ENCODE measurements at places on chromosomes 12 and 14.

- no peak for DNase-seq
Measured at GRCh38 chr14:31529053-31529452, 32.2 kb upstream of the NUBPL start.

- no peak for DNase-seq
Measured at GRCh38 chr12:3077572-3078081, 448 bp downstream of the TSPAN9 start.

GRCh38 chr14:90979515-90979914 is 80.9 kb downstream of the RPS6KA5 start:
- DNase-seq, result no peak

GRCh38 chr12:109567296-109567695 is 6.0 kb downstream of the MMAB start:
- DNase-seq, result no peak

- DNase-seq, result peak; percentile 57
Measured at GRCh38 chr14:50875359-50876070, 3.7 kb downstream of the ABHD12B start.

DNA sequence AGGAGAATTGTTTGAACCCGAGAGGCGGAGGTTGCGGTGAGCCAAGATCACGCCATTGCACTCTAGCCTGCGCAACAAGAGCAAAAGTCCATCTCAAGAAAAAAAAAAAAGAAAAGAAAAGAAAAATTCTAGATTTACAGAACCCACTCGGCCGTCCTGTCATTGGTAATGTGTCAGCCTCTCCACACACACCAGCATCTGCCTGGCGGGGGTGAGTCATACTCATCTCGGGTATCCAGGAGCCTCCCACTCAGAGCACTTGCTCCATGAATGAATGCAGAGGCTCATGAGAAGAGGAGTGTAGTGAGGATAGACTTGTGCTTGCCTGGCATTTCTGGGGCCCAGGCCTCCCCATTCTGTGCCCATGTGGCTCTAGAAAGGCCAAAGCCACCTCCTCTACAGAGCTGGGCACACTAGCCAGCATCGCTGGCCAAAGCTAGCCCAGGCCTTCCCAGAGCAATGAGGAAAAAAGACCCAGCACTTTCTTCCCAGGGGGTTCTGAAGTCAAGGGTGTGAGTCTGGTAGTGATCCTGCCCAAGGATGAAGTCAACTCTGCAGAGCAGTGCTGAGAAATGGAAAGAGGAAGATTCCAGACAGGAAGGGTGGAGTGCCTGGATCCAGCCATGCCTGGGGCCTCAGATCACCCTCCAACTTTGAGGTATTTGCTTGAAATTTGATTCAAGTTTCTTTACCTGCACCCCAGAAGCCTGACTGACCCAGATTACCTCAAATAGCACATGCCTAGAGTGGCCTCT is 31.2 kb upstream of the KLC1 start:
- DNase-seq, result no peak

GRCh38 chr12:75581515-75581914 is 70.1 kb upstream of the KRR1 start:
- DNase-seq, result no peak

Data from CD4-positive, alpha-beta T cell treated with Interleukin-6 at 100 ng/mL for 8 hours (primary cell).